ENCODE measurements at places on chromosomes 16 and 17.
A peak's percentile ranks its signal among the peaks of the same experiment; 100 is the strongest.

- DNase-seq: peak; percentile 54
Measured at GRCh38 chr17:35022536-35023063, 40.9 kb downstream of the RFFL start.

- no peak for DNase-seq
Measured at GRCh38 chr17:43013296-43013695, 6.7 kb downstream of the IFI35 start.

- DNase-seq: no peak
Measured at GRCh38 chr17:64209983-64210382, 53.1 kb downstream of the TEX2 start.

DNA sequence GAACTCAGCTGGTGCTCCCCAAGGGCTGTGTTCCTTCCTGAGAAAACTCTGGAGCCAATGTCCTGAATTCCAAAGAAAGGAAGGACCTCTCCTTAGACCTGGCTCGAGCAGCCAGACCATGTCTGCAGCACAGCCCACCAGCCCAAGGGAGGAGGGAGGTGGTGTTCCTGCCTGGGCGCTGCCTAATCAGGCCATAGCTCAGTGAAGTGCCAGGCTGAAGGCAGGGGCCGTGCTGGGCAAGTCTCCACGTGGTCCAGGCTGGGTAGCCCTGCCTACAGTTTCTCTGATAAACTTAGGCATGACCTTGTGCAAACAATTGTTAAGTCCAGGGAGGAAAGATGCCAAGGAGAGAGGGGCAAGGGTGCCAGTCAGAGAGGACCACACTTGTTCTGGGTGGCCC is 76.8 kb downstream of the MPRIP start:
- DNase-seq: no peak

GRCh38 chr16:84686707-84687298 is 13.0 kb upstream of the USP10 start:
- DNase-seq: no peak

DNA sequence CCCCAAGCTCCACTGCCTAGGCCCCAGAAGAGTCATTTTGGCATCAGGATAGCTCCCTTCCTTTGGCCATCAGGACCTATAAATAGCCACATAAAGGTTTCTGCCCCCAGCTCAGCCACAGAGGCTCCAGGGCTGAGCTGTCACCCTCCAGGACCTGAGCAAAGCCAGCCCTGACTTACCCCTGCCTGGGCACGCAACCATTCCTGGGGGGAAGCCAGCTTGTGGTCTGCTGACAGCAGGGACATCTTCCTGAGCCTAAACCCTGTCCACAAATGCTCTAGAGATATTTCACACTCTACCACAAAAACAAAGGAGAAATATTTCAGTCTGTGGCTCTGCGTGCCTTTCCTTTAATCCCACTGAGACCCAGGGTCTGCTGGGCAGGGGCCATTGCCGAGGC is 123.7 kb upstream of the CCL2 start:
- no peak for DNase-seq

DNA sequence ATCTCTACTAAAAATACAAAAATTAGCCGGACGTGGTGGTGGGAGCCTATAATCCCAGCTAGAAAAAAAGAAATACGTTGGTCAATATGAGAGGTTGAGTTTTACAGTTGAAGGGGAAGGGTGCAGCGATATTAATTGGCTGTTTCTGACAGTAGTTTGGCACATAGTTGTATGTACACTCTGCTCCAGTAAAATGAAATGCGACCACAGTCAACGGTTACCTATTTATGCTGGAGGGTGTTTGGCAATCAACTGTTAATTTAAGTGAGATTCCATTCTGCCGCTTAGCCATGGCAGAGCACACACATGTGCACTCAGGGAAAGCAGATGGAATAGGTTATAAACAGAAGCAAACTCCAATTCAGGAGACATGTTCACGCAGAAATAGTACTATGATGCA is 9.3 kb upstream of the ZNF594 start:
- DNase-seq: no peak

- DNase-seq: no peak
Measured at GRCh38 chr16:86086471-86086870, 187.5 kb downstream of the IRF8 start.

DNA sequence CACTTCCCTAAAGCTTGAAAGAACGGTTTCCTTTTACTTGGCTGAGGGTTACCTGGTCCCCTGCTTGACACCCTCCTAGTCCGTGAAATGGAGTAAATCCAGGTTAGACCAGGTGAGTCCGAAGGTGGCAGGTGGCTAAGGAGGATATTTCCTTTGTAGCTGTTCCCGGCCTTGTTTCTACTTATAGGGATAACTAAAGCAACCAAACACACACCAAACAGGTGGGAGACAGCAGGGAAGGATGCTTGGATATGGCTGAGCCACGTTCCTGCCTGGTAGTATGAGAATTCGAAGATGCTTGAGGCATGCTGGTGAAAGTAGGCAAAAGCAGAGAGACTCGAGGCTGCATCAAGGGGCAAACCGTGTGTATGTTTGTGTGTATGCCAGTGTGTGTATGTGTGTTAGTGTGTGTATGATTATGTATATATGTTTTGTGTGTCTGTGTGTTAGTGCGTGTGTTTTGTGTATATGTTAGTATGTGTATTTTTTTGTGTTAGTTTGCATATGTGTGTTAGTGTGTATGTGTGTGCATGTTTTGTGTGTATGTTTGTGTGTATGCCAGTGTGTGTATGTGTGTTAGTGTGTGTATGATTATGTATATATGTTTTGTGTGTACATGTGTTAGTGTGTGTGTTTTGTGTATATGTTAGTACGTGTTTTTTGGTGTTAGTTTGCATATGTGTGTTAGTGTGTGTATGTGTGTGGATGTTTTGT is 28.9 kb downstream of the RBFOX1 start:
- DNase-seq: no peak

DNA sequence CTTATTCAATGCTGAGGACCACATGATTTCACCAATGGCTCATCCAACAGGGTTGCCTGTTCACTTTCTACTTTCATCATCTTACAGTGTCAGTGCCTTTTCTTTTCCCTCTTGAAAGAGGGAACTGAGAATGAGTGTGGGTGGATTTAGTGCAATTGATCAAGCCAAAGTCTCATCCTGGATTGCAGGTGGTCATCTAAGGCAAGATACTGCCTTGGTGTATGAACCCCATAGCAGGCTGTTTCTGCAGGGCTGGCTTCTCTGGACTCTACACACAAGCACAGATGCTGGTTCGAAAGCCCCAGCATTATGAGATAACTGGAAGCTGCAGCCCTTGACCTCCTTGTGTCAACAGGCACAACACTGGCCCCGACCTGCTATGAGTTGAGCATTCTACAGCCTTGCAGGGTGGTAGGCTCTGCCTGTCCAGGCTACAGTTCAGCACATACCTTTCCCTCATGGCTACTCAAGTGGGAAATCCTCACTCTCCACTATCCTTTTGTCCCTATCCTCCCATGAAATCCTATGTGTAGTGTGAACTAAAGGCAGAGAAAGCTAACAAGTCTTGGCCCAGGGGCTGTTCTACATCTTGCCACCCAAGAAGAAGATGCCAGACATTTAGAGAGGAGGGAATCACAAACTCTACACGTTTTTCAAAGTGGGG is 358.7 kb downstream of the SLC39A11 start:
- DNase-seq: no peak

GRCh38 chr16:55701442-55702319 is 45.9 kb downstream of the SLC6A2 start:
- DNase-seq: peak; percentile 19

DNA sequence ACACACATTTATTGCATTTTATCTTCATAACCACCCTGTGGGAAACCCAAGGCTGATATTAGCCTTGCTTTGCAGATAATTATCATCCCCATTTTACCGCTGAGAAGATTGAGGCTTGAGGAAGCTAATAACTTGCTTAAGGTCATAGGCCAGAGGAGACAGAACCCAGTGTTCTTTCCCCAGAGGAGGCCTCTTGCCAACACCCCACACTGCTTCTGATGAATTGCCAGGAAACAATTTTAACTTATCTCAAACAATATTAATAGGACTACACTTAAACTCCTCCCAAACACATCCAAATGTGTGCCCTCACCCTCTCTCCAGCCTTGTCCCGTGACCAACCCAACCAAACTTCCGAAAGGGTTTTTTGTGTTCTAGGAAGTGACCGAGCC is 2.1 kb upstream of the SPG7 start:
- DNase-seq: no peak

DNA sequence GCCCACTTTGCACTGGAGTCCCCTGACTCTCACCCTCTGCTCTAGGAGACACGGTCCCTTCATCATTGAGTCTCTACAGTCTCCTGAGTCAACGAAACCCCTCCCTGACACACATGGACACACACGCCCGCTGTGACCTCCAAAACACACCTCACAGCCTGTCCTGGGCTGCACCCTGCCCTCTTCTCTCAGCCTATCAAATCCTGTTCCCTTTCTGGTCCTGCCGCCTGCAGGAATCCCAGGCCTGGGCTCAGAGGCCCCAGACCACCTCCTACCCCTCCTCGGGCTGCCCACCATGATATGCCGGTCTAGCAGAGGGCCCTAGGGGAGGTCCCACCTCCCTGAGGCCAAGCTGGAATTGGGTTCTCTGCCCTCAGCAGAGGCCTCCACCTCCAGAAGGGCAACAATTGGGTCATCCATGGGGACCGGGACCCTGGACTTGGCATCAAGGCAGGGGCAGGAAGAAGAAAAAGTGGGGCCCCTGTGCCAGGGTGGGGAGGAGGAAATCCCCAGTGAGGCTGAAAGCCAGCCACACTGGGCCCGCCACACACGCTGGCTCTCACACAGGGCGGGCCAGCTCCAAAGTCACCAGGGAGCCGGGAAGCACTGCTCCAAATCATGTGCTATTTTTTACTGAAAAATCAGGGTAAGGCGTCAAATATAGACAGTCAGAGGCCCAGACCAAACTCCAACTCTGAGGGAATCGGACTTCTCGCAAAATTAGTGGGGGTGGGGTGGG is 3.4 kb downstream of the PPP1R9B start:
- no peak for DNase-seq

GRCh38 chr17:66576473-66576872 is 258.4 kb upstream of the CACNG5 start:
- DNase-seq: no peak

- no peak for DNase-seq
Measured at GRCh38 chr16:5066511-5066910, 755 bp upstream of the C16orf89 start.

DNA sequence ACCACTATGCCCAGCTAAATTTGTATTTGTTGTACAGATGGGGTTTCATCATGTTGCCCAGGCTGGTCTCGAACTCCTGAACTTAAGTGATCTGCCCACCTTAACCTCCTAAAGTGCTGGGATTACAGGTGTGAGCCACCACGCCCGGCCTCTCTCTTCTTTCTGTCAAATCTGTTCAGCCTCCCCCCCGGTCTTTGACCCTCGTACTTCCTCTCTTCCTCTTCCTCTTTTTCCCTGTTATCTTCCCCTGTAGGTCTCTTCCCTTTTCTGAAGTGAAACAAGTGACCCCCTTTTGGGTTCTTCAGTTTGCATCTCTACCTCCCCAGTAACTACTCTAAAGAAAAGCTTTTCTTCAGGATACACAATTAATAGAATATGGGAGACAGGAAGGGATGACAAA is 31.7 kb upstream of the DHX40 start:
- DNase-seq: no peak

DNA sequence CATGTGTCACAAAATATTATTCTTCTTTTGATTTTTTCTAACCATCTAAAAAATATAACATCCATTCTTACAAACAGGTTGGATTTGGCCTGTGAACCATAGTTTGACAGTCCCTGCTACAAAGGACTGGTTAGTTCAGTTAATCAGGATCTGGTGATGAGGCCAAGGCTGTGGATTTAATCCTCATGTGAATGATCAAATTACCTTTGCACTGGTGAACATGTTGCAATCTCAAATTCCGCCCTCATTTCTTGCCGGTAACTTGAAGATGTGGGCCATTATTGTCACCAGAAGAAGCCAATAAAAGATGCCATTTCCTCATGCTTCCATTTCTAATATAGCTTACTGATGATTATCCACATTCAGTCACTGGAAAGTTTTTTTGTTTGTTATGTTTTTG is 35.3 kb upstream of the YPEL2 start:
- DNase-seq: no peak

- no peak for DNase-seq
Measured at GRCh38 chr17:50871364-50871763, 5.2 kb upstream of the TOB1 start.

DNA sequence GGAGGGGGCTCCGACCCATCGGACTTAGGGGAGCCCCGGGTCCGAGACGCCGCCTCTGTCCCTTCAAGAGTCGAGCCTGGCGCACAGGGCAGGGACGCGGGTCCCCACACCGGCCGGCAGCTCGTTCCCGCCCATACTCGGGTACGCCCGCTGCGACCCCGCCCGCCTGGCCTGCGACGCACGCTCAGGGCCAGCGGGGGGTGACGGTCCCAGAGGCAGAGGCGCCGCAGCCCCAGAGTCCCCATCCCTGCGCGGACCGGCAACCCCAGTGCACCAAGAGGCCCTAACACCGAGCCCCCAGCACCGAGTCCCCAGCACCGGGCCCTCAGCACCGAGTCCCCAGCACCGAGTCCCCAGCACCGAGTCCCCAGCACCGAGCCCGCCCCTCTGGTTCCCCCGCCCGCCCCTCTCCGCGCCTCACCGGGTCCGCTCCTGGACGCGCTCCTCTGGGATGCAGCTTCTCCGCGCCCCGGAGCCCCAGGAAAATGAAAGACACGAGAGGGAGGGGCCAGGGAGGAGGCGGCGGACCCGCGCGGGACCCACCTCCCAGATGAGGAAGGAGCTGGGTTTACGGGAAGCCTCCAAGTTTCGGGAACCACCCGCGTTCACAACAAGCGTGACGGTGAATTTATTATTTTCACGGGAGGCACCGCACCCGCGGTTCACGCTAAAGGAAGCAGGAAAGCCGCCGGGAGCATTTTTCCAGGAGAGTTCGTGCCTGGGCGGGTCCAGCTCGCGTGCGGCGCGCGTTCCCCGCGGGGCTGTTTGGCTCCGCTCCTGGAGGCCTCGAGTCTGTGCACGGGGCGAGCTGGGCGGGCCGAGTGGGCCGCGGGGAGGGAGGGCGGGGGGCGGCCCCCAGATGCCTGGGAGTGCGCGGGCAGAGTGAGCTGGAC is at the start of gene SECTM1:
TSS of gene SECTM1 (minus strand) at position 488 of the 893 bp plus-strand sequence. CDS start 6,526 bp downstream, outside the sequence.
- DNase-seq: no peak

DNA sequence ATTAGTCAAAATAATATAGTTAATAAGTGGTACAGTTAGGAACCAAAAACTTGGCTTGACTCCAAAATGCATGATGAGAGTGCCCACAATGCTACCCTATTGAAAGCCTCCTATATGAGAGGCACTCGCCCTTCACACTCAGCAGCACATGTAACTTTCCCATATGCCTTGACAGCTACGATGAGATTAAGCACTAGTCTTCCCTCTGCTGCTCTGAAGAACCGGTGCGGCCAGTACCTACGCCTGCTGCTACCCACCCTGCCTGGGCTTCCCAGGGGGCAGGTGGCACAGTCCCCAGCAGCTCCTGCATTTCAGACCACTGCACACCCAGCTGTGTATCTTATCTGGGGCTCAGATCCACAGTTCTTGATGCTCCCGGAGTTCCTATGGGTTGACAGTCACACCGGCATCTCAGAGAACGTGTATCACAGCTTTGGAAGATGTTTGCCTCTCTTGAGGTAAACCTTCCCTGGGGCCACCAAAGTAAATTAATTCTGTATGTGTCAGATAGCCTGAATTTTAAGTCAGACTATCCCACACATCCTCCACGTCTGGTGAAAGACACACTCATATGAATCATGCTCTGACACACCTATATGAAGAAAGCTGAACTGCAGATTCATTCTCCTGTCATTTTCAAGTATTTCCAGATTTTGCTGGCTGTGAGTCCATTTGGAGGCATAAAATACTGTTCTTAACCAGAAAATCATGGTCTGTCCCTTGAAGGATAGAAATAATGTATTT is 77.8 kb downstream of the MYH10 start:
- DNase-seq: no peak

Data from stimulated activated CD4-positive, alpha-beta T cell treated with anti-CD3 and anti-CD28 coated beads, Interleukin-12 subunit alpha, Interleukin-12 subunit beta, amount 100 ng/mL, for 24 hours (primary cell).